Glomerular endothelial cell (primary cell): ENCODE measurements at places on chromosomes 2 and 18.

- DNase-seq = no peak
These were observed 11.7 kb downstream of the LIMS2 start for GRCh38 chr2:127663566-127664064.

DNA sequence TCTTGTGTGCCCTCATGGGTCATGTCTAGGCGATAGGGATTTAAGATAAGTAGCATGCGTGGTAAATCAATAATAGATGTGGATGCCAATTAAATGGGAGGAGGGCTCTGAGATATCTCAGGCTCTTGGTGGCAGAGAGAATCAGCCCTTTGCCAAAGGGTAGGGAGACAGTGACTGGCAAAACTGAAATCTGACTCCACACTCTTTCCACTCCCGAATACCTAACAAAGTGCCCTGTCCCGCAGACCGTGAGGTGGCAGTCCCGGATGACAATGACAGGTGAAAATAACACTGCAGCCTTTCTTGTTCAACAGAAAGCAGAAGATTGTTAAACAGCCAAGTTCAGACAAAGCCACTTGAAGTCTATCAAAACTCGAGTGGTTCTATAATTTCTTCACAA lies 47.0 kb downstream of the C2orf76 start:
- DNase-seq = no peak

- no peak for DNase-seq
These were observed 65.3 kb upstream of the GLI2 start for GRCh38 chr2:120670371-120670770.

DNA sequence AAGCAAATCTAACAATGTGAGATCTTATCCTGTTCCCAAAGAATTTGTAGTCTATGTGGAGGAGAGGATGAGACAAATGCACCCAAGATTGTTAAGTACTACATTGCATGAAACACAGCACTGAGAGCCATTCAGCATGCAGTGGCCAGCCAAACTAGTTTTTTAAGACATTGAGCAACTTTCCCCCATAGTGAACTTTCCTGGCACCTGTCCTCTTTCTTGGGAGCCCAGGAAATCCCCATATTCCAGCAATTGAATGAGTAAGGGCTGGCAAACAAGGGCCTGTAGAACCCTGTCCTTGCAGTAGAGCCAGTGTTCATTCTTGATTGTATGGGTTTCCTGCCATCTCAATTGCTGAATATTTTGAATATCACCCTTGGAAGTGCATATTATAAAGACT lies 58.8 kb upstream of the FIGN start:
- DNase-seq = no peak

GRCh38 chr2:239222312-239222660 lies 178.5 kb downstream of the HDAC4 start:
- no peak for DNase-seq

GRCh38 chr18:37393945-37394609 lies 171.5 kb downstream of the CELF4 start:
- DNase-seq = no peak

GRCh38 chr2:121123268-121123667 lies 161.7 kb downstream of the TFCP2L1 start:
- no peak for DNase-seq

- no peak for DNase-seq
These were observed 37.2 kb downstream of the MCFD2 start for GRCh38 chr2:46878240-46878877.

- DNase-seq = no peak
These were observed 18.6 kb downstream of the DNMT3A start for GRCh38 chr2:25323042-25323514.

- no peak for DNase-seq
These were observed 823 bp upstream of the GORASP2 start for GRCh38 chr2:170928036-170928823.
